ENCODE measurements at places on chromosomes 1 and 21. TPM values are rescaled to one million over a fixed set of nuclear protein-coding genes. Genes with fewer than 3 reads are reported as not detected.

- H3K27me3 ChIP-seq: no peaks in the 10 kb centered on the region
- H3K4me3 ChIP-seq: no peak overlapping the region
- no peak overlapping the region for H3K27ac ChIP-seq
- no peak for DNase-seq
These were observed 322.6 kb downstream of the HHIPL2 start for GRCh38 chr1:222225316-222225691.

GRCh38 chr21:39096754-39097153 lies 86.5 kb downstream of the PSMG1 start:
- no peaks in the 10 kb centered on the region for H3K36me3 ChIP-seq
- no peaks in the 10 kb centered on the region for H3K4me1 ChIP-seq
- no peak for DNase-seq
- no peak overlapping the region for H3K27ac ChIP-seq
- H3K4me3 ChIP-seq: no peak overlapping the region
- H3K27me3 ChIP-seq: no peaks in the 10 kb centered on the region

- no peaks in the 10 kb centered on the region for H3K27me3 ChIP-seq
- no peak overlapping the region for H3K4me3 ChIP-seq
These were observed 320.3 kb downstream of the PTPRU start for GRCh38 chr1:29556657-29557056.

DNA sequence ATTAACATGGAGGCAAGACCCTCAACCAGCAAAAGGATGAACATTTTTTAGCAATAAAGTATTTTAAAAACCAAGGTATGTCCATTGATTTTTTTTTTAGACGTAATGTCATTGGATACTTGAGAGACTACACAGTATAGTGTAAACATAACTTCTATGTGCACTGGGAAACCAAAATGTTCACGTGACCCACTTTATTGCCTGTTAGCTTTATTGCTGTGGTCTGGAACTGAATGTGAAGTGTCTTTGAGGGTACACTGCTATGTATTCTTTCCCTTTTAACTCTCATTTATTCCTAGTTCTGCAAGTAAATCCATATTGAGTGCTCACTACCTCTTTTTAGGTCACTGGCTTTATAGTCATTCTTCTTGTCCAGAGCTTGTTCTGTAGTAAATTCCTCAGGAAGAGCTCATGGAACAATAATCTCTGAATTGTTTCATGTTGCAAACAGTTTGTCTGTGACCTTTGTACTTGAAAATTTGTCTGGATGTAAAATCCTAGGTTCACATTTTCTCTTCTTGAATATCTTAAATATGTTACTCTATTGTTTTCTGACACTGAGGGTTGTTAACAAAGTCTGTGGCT lies 20.6 kb downstream of the ABCD3 start:
- H3K4me3 ChIP-seq: no peak overlapping the region
- H3K27ac ChIP-seq: no peak overlapping the region
- H3K36me3 ChIP-seq: no peaks in the 10 kb centered on the region
- DNase-seq: no peak
- H3K27me3 ChIP-seq: no peaks in the 10 kb centered on the region
- no peaks in the 10 kb centered on the region for H3K4me1 ChIP-seq

GRCh38 chr1:96187020-96187419 lies 534.6 kb upstream of the PTBP2 start:
- H3K4me3 ChIP-seq: no peak overlapping the region
- no peak overlapping the region for H3K27ac ChIP-seq
- H3K27me3 ChIP-seq: no peaks in the 10 kb centered on the region
- no peak for DNase-seq
- H3K4me1 ChIP-seq: no peaks in the 10 kb centered on the region

Gene TAS1R1
- total RNA-seq: not detected

Gene IFNLR1
- total RNA-seq: 0.29 TPM

Gene ALX3
- total RNA-seq: 0.26 TPM

Gene C1QC
- total RNA-seq: 20.2 TPM

All from uterus (tissue), 4 donors.